ENCODE measurements at places on chromosomes 1 and 21.

DNA sequence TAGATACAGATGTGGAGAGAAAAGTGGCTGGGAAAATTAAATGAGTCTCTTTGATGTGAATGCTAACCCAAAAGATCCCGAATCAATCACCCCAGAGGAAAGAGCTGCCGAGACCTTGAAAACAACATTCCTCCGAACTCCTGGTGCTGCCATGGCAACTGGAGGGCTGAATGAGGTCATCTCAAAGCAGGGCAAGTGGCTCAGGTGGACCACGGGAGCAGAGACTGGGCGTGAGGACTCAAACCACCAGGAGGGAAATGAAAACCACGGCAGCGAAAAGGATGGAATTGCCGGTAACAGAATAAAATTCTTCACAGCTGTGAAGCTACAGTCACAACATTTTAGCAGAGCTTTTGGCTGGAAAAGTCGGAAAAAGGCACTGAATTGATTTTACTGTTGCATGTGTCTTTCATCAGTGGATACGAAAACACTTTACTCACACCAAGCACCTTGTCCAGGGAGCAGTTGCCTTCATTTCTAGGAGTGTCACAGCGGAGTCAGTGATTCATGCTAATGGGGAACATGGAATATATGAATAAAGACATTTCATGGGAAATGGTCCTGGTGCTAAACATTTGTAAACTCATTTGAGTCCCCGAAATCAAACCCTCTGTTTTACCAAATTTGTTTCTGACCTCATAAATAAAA, 23.2 kb upstream of the BECN2 start:
- no peak for DNase-seq

DNA sequence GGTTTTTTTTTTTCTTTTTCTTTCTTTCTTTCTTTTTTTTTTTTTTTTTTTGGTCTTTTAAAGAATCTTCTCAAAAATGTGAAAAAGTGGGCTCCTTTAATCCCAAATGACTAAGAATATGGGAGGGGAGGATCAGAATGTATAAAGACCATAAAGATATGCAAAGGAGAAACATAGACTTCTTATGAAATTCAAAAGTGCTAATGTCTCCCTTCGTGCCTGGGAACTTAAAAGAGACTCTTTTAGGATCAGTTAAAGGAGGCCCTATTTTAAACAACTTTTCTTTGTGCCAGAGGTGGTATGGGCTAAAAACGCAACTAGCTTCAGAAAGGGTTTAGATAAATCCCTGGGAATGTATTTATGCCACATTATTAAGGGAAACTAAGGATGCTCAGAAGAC, 54.2 kb upstream of the KAZN start:
- no peak for DNase-seq

DNA sequence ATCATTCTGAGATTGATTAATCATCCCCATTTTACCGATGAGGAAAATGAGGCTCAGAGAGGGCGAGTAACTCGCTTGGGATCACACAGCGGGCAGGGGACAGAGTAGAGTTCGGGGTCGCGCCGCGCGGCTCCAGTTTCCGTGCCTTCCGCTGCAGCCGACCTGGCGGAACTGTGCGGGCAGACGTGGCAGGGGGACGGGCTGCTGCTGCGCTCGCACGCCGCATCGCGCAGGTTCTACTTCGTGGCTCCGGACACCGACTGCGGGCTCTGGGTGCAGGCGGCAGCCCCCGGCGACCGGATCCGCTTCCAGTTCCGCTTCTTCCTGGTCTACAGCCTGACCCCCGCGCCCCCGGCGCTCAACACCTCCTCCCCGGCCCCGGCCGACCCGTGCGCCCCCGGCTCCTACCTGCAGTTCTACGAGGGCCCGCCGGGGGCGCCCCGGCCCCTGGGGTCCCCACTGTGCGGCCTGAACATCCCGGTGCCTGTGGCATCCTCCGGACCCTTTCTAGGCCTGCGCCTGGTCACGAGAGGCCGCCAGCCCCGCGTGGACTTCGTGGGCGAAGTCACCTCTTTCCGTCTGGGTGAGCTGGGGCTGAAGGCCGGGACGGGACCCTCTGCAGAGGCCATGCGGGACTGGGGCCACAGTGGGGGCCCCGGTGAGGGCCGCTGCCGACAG, 2.3 kb downstream of the LDLRAD2 start:
- DNase-seq, result peak; percentile 24

GRCh38 chr21:24716281-24716918, 890.9 kb downstream of the MRPL39 start:
- DNase-seq, result no peak

GRCh38 chr1:44134071-44134920, 7.1 kb downstream of the KLF18 start:
- no peak for DNase-seq

- DNase-seq, result no peak
Measured at GRCh38 chr21:14321042-14321441, 61.9 kb downstream of the HSPA13 start.

DNA sequence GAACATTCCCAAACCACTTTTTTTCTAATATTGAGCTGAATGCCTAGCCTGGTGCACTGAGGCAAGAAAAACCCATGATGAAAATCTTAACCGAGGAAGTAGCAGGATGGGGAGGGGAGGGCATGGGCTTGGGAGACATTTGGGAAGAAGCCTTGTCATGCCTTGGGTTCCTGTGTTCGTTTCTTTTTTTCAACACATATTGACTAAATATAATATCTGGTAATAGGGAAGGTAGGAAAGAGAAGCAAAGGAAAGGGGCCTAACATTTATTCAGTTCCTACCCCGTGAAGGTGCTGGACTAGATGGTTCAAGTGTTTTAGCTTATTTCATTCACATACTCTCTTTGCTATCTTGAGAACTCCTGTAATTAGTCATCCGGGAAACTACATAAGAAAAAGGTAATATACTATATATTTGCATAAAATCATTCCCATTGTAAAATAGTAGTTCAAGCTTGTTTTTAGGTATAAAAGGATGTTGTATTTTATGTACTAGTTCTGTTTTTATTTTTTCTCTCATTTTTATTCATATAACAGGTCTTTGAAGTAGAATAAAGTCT, 62.1 kb downstream of the ST3GAL3 start:
- no peak for DNase-seq

DNA sequence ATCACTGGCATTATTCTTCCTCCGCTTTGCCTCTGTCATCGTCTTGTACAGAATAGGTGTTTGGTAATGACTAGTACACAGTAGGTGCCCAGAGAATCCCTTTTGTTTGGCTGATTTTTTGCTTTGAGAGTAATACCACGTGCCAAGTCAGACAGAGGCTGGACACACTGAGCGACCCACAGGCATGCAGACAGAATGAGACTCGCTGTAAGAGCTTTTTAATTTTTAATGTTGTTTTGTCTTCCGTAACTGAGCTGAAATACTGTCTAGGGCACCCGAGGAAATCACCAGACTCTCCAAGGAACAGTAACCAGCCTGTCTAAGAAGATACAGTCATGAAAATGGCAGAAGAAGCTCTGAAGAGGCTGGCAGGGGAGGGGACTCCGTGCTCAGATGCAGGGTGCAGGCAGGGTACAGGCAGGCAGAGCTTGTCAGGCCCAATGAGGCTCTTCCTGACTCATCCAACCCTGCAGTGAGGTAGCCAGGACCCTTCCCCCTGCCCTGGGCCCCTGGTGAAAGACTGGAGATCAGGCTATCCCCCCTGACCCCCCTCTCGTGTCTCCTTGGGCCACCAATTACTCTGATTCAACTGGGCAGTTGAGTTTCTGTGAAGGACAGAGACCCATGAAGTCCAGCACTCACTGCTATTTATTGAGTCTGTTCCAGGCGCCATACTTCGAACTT, 60.1 kb upstream of the ECE1 start:
- no peak for DNase-seq

GRCh38 chr1:152107031-152107983, 7.9 kb downstream of the TCHH start:
- no peak for DNase-seq

DNA sequence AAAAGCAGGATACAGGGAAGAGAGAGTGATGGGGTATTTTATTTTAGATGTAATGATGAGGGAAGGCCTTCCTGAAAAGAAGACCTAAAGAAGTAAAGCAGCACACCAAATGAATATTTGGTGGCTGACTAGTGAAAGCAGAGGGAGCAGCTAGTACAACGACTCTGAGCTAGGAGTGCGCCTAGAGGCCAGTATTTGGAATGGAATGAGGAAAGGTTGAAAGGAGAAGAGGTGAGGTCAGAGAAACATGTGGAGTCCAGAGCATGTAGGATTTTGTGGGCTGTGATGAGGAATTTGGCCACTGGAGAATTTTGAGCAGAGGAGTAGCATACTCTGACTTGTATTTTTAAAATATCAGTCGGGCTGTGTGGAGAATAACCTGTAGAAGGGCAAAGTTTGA, 11.8 kb upstream of the RPL5 start:
- no peak for DNase-seq
